Forelimb muscle (tissue), 1 donor: ENCODE measurements at places on chromosomes 7 and 10.
A peak's percentile ranks its signal among the peaks of the same experiment; 100 is the strongest.

DNA sequence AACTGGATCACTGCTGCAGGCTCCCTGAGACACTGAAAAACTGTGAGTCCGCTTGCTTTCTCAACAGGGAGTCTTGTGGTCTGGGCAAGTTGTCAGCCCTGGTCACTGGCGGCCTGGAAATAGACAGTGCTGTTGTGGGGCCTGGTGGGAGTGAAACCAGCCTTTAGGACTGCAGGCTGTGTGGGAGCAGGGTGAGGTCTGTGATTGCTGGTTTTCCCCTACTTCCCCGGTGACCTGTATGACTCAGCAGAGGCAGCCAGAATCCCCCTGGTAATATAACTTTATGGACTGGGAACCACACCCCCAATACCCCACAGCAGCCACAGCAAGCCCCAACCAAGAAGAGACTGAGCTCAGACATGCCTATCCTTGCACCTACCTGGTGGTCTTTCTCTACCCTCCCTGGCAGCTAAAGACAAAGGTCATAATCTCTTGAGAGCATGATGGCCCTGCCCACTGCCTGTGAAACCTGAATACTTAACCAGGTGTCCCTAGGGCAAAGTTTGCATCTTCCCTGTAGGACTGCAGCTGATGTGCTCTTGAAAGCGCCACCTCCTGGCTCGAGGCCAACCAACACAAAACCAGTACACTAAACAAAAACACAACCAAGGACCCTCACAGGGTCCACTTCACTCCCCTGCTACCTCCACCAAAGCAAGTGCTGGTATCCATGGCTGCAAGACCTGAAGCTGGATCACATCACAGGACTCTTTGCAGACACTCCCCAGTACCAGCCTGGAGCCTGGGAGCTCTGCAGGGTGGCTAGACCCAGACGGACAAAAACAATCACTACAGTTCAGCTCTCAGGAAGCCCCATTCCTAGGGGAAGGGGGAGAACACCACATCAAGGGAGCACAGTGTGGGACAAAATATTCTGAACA is 7.2 kb upstream of the ADAM22 start:
- no peak for DNase-seq

- no peak for DNase-seq
These were observed 15.9 kb downstream of the PTPRE start for GRCh38 chr10:127922675-127923366.

DNA sequence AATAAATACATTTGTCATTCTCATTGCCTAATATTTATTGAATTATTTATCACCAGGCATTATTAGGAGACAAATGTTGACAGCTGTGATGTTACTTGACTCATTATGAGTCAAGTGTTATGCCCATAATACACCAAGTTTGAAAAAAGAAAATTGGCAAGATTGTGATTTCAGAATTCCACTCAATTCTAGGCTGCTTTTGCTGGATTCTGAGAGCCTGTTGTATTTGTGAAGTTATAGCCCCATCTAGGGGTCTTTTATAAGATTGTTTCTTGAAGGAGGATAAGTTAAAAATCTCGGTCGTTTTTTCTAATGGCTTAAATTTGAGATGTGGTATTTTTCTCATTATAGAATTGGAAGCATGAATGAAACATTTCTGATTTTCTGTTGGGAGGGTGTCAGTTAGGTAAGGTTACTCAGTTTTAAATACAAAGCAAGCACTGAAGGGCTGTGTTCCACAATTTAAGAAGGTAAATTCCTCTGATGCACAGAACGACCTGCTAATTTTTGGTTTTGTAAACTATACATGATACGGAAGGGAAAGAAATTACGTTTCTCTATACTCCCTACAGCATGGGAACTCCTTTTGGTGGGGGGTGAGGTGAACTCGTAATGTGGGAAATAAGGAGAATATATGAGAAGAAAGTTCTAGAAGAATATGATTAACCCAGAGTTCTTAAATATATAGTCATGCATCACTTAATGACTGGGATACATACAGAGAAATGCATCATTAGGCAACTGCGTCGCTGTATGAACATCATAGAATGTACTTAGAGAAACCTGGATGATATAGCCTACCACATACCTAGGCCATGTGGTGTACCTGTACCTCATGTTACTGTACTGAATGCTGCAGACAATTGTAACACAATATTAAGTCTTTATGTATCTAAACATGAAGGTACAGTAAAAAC is 2.6 kb downstream of the STK31 start:
- DNase-seq = peak; percentile 31

DNA sequence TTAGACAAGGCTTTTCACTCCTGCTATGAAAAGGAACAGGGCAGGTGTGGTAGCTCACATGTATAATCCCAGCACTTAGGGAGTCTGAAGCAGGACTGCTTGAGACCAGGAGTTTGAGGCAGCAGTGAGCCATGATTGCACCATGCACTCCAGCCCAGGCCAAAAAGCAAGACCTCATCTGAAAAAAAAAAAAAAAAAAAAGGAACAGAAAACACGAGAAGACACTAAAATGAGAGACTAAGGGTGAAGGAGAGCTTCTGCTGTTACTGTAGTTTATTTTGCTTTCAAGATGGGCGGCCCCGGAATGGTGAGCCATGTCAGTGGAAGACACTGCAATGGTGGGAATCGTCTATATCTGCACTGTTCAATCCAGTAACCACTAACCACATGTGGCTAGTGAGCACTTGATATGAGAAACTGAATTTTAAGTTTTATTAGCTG is 9.9 kb downstream of the PIP4K2A start:
- no peak for DNase-seq

DNA sequence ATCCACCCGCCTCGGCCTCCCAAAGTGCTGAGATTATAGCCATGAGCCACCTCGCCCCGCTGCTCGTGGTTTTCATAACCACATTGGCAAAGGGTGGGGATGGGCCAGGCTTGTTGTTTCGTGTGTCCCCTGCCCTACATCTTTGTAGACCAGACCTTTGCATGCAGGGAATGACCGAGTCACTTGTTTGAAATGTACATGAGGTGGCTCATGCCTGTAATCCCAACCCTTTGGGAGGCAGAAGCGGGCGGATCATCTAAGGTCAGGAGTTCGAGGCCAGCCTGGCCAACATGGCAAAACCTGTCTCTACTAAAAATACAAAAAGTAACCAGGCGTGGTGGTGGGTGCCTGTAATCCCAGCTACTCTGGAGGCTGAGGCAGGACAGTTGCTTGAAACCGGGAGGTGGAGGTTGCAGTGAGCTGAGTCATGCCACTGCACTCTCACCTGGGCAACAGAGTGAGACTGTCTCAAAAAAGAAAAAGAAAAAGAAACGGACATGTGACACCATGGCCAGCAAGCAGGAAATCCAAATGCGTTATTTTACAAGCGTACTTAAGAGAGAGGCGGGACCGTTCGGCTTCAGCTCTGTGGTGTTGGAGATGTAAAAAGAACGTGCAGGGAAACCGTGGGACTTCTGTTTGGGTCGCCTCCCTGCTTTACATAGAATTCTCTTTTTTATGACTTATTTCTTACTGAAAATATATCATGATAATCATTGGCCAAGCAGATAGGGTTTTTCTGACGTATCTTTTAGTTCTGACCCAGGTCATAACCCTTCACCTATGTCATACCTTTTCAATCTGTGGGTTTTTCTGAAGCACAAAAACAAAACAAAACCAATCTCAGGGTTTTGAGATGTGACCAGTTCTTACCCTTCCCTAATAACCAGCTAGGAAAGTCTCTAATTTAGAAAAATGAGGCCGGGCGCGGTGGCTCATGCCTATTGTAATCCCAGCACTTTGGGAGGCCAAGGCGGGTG is 45.1 kb downstream of the WIPI2 start:
- no peak for DNase-seq

DNA sequence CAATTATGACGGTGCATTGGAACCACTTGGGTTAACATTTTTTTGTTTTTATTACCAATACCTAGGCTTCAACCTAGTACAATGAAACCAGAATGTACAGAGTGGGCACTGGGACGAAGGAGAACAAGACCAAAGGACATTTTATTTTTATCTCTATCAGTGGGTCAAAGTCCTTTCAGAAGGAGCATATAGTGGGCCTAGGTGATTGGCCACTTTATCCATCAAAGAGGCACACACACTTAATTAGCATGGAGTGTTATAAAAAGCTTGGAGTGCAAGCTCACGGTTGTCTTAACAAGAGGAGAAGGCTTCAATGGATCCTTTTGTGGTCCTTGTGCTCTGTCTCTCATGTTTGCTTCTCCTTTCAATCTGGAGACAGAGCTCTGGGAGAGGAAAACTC is at the start of gene CYP2C19:
Gene CYP2C19 (plus strand): TSS at position 289 of the 400 bp plus-strand sequence. CDS start 25 bp downstream, at position 314.
- no peak for DNase-seq

GRCh38 chr10:59896191-59896590 is 10.2 kb downstream of the CCDC6 start:
- DNase-seq = no peak

- DNase-seq = no peak
These were observed 30.6 kb upstream of the IKZF1 start for GRCh38 chr7:50273870-50274269.

- no peak for DNase-seq
These were observed 59.1 kb downstream of the CXCL12 start for GRCh38 chr10:44325596-44326307.

DNA sequence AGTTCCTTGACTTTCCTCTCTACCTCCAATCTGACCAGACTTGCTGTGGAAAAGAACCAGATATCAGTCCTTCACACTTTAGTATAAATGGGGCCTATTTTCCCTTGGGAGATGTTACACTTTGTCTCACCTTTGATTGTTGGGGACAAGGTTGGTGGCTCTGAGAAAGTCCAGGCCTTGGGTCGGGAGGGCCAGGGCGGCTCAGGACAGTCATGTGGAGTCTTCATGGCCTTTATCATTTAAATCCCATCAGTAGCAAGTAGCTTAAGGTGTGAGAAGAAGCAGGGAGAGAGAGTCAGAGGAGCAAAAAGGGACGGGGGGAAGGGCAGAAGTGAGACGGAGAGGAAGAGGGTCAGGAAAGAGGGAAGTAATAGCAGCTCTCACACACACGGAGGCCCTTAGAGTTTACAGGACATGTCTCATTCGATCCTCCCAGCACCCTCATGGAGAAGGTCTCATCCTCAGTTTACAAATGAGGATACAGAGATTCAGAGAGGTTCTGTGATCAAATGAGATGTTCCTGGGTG is 40.5 kb downstream of the TBATA start:
- DNase-seq = no peak

GRCh38 chr7:82714883-82715282 is 271.3 kb upstream of the CACNA2D1 start:
- DNase-seq = peak; percentile 40

DNA sequence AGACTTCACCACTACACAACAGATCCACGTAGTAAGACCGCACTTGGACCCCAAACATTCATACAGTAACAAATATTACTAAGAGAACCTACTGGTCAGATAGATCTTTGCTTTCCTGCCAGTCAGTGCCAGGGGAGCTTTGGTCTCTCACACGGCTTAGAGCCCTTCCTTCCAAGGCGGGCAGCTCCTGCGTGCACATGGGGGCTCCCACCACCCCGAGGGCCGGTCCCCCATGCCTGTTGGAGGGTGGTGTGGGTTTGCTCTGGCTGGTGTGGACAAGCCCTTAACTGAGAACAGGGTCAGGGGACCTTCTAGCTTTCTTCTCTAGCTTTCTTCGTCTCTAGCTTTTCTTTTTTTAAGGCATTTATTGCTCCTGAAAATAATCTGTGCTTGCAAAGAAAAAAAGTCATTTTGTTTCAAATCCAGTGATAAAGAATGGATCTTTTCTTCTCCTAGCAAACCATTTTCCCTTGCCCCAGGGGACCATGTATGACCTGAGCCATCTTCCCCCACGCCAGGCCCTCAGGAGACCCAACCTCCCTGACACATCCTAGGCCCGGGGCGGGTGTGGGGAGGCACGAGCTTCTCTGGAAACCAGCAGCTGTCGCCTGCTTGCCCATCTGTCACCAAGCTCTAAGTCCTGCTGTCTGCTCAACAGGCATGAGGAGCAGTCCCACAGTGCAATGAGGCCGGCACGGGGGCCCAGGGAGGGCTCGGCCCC is 591.1 kb downstream of the PTPRN2 start:
- DNase-seq = no peak

GRCh38 chr10:13681528-13681927 is 94.8 kb downstream of the PRPF18 start:
- DNase-seq = no peak

- no peak for DNase-seq
These were observed 17.3 kb upstream of the CUBN start for GRCh38 chr10:17146892-17147291.

GRCh38 chr10:123100030-123100762 is 35.6 kb upstream of the HMX3 start:
- DNase-seq = no peak

- DNase-seq = no peak
These were observed 322.3 kb downstream of the ZNF716 start for GRCh38 chr7:57772126-57772924.

GRCh38 chr10:25743832-25744231 is 190.2 kb upstream of the MYO3A start:
- no peak for DNase-seq

- no peak for DNase-seq
These were observed 36.9 kb upstream of the RNF32 start for GRCh38 chr7:156603629-156604028.

DNA sequence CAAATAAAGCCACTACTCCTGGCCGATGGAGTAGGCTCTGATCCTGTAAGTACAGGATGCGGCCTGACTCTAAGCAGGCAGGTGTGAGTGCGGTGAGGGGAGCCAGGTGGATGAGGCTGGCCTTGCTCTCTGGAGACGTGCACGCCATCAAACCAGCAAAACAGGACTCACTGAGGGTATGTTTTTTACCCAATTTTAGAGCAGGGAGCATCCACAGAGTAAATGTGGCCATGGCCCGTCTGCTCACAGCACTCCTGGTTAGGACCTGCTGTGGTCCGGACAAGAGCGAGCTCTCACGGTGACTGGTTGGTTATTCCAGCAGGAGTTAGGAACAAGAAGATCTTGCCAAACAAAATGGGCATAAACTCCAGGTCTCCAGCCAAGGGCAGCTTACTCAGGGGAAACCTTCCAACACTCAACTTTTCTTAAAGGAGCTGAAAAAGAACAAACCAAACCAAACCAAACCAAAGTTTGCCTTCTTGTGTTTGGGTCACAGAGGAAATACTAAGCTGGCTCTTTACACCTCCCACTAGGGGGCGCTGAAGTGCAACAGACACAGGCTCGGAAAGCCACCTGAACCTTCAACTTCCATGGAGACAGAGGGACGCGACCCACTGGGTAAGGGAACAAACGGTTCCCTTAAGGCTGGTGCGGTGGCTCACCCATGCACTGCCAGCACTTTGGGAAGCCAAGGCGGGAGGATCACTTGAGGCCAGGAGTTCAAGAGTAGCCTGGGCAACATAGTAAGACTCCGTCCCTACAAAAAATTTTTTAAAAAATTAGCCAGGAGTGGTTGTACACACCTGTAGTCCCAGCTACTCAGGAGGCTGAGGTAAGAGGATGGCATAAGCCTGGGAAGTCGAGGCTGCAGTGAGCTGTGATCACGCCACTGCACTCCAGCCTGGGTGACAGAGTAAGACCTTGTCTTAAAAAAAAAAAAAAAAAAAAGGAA is 122.4 kb downstream of the CLEC2L start:
- DNase-seq = peak; percentile 45

DNA sequence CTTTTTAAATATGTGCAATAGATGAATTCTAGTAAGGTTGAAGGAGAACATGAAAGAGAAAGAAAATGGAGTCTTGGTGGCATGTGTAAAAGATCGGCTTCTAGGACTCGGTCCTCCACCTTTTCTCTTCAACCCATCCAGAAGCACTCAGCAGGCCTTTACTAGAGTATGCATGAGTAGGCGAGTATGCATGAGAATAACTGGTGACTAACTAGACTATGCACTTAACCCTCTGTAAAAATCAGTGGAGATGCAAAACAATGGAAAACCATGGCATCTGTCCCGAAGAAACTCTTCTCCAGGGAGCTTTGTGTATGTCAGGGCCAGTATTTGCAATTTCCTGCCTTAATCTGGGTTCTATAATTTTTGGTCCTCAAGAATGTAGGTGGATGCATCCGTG is 40.0 kb upstream of the GRB10 start:
- DNase-seq = no peak

GRCh38 chr7:2120841-2121830 is 111.6 kb downstream of the MAD1L1 start:
- DNase-seq = no peak
